ENCODE measurements at places on chromosomes 13 and 19. TPM values are rescaled to one million over a fixed set of nuclear protein-coding genes. Genes with fewer than 3 reads are reported as not detected.

FFAR3 gene
- not detected for total RNA-seq

ZNF223 gene
- total RNA-seq = not detected

- DNase-seq = peak; percentile 31
Observed at GRCh38 chr19:39937094-39937720, 2.8 kb upstream of the FCGBP start.

- no peak for DNase-seq
Observed at GRCh38 chr19:44113784-44114390, 688 bp downstream of the ZNF225 start.

- no peak for DNase-seq
Observed at GRCh38 chr19:48756686-48757085, 1.4 kb downstream of the FGF21 start.

TNNI3 gene
- not detected for total RNA-seq

Measured in ascending aorta (tissue), 2 donors.